Stimulated activated CD8-positive, alpha-beta memory T cell treated with anti-CD3 and anti-CD28 coated beads, Interleukin-7, amount 100 ng/mL, for 1 hour (primary cell): ENCODE measurements at places on chromosomes 5 and 9.

DNA sequence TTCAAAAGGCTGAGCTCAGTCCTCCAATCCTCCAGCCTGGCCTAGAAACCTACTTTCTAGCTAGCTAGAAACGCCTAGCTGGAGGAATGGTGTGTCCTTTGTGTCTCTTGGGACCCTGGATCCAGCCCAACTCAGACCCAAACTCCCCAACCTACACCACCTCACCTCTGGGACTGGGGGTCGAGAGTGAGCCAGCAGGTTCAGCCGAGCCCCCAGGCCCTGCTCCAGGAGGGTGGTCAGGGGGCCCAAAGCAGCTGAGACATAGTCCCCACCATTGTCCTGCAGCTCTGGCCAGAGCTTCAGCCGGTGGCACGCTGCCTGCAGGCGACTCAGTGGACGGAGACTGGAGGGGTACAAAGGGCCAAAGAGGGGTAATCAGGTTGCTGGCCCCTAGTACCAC is 6.2 kb downstream of the NOL6 start:
- no peak for DNase-seq

GRCh38 chr9:72960446-72960845 is 7.6 kb upstream of the ALDH1A1 start:
- DNase-seq, result no peak

GRCh38 chr5:518721-519120 is 5.5 kb downstream of the SLC9A3 start:
- no peak for DNase-seq

DNA sequence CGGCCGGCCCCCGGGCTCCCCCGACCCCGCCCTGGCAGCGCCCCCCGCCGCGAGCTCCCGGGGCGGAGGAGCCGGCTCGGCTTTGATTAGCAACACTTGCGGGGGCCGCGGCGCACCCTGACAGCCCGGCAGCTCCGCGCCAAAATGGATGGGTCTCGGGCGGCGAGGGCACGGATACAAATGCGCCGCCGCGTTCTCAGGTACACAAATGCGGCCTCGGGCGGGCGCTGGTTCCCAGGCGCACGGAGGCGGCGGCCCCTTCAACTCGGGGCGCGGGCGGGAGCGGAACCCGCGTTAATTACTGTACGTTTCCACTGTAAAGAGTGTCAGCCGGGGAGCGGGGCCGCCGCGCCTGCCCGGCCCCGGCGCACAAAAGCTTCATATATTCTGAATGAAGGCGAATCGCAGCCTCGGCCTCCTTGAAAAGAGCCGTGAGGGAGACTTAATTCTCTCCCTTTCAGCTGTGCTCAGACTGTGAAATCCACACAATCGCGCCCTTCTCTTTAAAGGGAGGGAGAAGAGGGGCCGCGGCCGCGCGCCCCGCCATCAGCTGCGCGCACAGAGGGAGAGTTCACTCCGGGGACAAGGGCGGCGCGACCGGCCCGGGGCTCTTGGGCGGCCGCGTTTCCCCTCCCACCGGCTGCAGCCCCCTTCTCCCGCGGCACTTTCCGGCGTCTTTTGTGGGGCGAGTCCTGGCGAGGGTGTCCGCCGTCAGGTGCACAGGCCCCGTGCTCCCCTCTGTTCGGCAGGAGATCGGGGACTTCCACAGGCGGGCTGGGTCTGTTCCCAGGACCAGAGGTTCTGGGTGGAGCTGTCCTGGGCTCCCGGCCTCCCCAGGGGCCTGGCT is 27.0 kb downstream of the MSX2 start:
- no peak for DNase-seq

- no peak for DNase-seq
These were observed 229.4 kb downstream of the CDK5RAP2 start for GRCh38 chr9:120350596-120350995.

- no peak for DNase-seq
These were observed 215.6 kb upstream of the NREP start for GRCh38 chr5:111972548-111972947.

DNA sequence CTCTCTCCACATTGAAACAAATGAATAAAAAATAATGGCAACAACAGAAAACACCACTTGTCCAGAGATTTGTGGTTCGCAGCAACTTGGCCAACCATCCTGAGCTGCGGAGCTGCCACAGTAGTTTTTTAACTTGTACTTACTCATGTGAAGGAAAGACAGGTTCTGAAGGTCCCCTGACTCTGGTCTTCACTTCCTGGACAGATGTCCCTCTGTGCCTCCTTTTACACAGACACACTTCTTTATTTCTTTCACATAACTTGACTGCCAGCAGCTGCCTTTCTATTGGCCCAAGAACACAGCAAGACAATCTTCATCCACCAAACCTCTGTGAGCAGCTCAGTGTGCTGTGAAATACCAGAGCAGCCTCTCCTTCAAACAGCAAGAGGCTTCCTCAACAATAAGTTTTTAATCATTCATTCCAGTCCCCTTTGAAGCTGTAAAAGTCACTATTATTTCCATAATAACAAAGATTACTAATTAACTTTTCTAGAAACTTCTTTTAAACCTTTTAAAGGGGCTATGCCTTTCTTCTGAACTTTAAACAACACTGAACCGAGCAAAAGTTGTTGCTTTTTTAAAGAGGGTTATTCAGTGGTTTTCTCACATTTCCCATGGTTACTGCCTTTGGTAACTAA is 198.7 kb downstream of the NR2F1-AS1 start:
- DNase-seq, result no peak

DNA sequence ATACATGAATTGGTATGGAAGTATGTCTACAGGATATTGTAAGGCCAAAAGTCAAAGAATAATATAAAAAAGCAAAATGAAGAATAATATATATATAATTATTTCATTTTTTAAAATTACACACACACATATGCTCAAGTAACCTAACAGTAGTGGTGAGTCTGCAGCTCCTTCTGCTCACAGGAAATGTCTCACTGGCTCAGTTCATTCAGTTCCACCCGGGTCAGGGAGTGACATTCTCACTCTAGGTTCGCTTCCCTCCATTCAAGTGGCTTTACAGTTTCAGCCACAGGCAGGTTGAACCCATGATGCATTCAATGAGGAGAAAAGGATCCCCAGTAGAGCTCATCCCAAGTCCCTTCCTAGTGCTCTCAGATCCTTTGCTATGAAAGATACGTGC is 90.8 kb downstream of the SUSD1 start:
- no peak for DNase-seq

DNA sequence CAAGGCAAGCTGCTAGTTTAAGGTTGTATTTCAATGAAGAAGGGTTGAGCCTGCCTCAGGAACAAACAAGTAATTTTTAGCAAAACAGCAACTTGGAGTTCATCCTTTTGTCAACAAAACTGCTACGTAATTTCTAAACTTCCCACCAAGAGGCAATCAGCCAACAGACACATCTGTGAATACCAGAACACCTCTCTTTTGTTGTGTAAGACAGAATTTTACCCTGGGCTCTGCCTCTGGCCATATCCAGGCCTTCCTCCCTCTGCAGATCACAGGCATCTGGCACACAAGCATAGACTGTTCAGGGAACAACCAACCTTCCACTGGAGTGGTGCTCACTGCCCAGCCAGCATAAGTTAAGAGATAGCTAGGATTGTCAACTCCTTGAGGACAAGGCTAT is 409.0 kb downstream of the SPOCK1 start:
- DNase-seq, result no peak

DNA sequence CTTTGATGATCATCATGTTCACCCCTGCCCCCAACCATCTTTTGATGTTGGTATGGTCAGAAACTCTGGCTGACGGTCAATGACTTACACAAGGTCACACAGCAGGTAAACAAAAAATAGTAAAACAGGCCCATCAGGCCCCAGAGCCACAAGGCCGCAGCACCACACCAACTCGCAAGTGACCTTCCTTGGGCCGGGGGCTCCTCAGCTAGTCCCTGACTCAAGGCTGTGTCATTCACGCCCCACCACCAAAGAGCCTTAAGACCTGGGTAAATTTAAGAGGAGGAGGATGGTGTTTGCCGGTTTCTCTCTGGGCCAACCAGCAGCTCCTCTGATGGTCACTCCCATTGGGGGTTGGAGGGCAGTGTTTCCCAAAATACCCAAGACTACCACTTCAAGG is 55.8 kb downstream of the PSMB7 start:
- DNase-seq, result no peak

DNA sequence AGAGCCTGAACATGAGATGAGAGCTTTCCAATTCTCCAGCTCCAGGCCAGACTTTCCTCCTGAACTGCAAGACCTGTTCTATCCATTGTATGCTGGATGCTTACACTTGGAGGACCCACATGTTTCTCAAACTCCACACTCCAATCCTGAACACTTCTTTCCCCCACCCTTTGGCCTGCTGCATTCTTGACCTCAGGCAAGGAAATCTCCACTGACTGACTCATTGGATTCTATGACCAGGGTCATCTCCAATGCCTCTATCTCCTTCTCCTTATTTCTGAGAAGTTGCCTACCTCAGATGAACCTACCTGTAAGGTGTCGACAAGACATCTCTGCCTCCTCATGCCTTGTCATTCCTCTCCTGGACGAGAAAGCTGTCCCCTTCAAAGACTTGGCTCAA is 153.6 kb downstream of the CRB2 start:
- no peak for DNase-seq

GRCh38 chr9:3193791-3194190 is 332.0 kb downstream of the RFX3 start:
- DNase-seq, result no peak

DNA sequence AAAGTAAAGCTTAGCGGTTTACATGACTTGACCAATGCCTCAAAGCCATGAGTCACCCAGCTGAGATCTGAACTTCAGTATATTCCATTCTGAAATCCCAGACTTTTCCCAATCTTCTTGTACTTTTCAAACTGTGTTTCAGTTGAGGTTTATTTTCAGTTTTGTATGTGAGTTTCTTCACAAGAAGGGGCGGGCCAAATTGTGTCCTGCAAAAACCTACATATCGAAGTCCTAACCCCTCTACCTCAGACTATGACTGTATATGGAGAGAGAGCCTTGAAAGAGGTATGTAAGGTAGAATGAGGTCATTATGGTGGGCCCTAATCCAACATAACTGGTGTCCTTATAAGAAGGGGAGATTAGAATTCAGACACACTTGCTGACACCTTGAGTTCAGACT is 666 bp upstream of the TLR4 start:
- DNase-seq, result no peak
